Left ventricle myocardium inferior (tissue), 1 donor: ENCODE measurements at places on chromosomes 7 and 10. TPM values are rescaled to one million over a fixed set of nuclear protein-coding genes. Genes with fewer than 3 reads are reported as not detected.

ZNF479 gene
- not detected for total RNA-seq

CRHR2 gene
- 0.19 TPM for total RNA-seq

OPN4 gene
- total RNA-seq: 0.25 TPM

BLNK gene
- total RNA-seq: 1.4 TPM

ATP6V0E2 gene
- total RNA-seq: 120 TPM

NRCAM gene
- 0.14 TPM for total RNA-seq

MTURN gene
- total RNA-seq: 21.3 TPM

C10orf95 gene
- not detected for total RNA-seq

ZNF511 gene
- total RNA-seq: 40.5 TPM
